ENCODE measurements at places on chromosomes 1 and 21. TPM values are rescaled to one million over a fixed set of nuclear protein-coding genes. Genes with fewer than 3 reads are reported as not detected.
A peak's percentile ranks its signal among the peaks of the same experiment; 100 is the strongest.

DNA sequence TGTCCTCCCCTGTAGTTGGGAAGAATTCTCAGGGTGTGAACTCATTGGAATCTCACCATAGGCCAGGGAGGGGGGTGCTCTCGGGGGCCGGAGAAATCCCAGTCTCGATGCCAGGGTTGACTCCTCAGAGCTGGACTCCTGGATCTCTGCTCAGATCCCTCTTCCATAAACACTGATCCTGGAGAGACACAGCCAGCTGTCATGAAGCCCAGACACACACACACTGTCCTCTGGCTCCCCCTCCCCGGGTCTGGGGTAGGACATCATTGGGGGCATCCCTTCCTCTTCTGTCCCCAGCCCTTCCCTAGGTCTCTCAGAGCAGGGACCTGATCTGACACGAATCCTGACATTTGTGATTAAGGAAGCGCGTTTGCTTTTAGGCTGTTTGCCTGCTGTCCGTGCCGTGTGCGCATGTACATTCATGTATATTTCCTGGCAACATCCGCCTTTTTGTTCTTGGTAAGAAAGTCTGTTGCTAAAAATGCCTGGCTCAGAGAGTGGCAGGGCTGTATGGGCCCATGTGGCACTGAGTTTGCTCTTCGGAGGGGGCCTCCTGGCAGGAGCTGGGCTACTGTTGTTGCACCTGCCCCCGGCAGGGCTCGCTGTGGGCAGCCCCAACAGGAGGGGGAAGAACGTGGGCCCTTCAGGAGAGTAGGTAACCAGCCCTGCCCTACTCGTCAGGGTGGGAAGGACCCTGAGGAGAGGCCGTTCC lies 45.4 kb upstream of the SELENON start:
- DNase-seq, result no peak

The SIPA1L2 gene
- 81.4 TPM for total RNA-seq

The HUNK gene
- 61.4 TPM for total RNA-seq

GRCh38 chr1:29508458-29509107 lies 272.3 kb downstream of the PTPRU start:
- no peak for DNase-seq

DNA sequence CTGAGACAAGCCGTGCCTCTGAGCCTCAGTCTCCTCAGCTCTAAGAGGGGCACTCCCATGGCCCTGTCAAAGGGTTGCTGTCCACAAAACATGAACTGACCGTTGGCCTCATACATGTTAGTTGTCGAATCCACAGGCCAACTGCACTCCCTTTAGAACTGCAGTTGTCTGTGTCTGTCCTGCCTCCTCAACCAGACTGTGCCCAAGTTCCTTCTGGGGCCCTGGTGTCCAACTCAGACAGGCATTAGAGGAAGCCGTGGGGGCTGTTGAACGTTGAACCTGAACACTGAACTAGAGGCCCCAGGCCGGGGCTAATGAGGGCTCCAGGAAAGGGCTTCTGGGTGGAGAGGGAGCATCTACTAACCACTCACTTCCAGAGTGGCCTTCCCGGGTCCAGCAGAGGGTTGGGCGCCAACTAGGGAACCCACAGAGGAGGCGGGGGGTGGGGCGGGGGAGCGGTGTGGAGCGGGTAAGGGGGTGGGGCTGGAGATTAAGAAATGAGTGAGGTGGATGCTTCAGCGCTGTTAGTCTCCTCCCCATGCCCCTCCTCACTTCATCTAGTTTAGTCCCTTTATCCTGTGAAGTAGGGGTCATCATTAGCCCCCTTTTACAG lies at the start of gene RAB42:
Gene RAB42 (plus strand): TSS at position 558 of the 613 bp plus-strand sequence. CDS start 247 bp downstream, outside the sequence.
- DNase-seq, result no peak

- no peak for DNase-seq
Observed at GRCh38 chr1:54070171-54070837, 16.9 kb downstream of the TCEANC2 start.

- no peak for DNase-seq
Observed at GRCh38 chr1:32199043-32199716, 1.2 kb upstream of the CCDC28B start.

The SHC1 gene
- 117 TPM for total RNA-seq

- no peak for DNase-seq
Observed at GRCh38 chr1:197763769-197764168, 11.5 kb downstream of the DENND1B start.

DNA sequence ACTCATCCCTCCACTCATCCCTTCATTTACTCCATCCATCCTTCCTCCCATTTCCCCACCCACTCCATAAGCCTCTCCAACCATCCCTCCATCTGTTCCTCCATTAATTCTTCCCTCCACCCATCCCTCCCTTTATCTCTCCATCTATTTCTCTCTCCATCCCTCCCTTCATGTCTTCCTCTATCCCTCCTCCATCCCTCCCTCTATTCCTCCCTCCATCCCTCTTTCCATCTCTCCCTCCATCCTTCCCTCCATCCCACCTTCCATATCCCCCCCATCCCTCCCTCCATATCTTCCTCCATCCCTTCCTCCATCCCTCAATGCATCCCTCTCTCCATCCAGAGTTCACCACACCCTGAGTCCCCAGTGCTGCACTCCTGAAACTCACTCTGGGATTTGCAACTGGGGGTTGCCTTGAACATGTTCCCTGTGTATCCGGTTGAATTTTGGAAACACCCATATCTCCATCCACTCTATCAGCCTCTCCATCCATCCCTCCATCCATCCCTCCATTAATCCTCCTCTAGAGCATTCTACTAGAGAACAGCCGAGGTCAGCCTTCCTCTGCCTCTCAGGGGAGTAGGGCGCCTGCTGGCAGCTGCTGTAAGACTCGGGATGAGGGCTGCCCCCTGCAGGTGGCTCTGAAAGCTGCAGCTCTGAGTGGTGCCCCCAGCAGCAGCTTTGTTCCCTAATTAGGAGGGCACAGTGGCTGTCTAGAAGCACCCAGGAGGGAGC lies 39.4 kb downstream of the ABCG1 start:
- DNase-seq, result peak; percentile 66

- no peak for DNase-seq
Observed at GRCh38 chr1:75317976-75318375, 183.8 kb downstream of the LHX8 start.

DNA sequence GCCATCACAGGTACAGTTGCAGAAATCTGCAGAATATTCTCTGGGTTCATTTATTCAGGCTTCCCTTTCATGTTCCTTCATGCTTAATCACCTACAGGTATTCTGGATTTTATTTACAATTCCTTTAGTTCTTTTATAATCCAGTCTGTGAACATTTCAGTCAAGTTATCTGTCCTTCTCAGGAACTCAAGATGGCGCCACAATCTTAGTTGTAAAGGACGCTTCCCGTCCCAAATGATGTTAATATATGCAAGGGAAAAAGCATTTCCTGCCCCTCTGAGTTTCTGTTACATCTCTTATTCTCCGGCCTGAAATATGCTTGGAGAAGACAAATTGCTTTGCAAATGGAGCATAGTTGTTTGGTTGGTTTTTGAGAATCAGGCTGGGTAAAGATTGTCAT lies 19.3 kb downstream of the F3 start:
- no peak for DNase-seq

GRCh38 chr1:217018648-217019047 lies 295.4 kb upstream of the ESRRG start:
- DNase-seq, result no peak

GRCh38 chr1:150282558-150282958 lies 204 bp downstream of the CIART start:
- peak; percentile 53 for DNase-seq

DNA sequence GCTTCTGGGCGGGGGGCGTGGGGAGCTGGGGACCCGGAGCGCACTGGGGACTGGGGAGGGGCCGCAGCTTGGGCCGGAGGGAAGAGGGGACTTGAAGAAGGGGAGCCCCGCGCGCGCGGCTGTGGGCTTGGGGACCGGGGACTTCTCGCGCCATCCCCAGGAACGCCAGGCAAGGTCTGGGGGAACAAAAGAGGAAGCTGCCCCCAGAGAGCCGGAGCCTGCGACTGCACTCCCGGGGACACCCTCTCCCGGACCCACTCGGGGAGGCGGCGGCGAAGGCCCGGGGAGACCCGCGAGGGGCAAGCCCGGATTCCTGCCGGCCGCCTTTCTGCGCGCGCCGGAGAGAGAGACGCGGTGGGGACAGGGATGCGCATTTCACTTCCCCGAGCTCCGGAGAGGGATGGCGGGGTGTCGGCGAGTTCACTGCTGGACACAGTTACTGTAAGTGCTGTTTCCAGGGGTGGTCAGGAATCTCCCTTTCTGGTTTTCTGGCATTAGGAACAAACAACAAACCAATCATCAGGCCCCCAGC lies 732 bp downstream of the ABCG1 start:
- DNase-seq, result no peak

DNA sequence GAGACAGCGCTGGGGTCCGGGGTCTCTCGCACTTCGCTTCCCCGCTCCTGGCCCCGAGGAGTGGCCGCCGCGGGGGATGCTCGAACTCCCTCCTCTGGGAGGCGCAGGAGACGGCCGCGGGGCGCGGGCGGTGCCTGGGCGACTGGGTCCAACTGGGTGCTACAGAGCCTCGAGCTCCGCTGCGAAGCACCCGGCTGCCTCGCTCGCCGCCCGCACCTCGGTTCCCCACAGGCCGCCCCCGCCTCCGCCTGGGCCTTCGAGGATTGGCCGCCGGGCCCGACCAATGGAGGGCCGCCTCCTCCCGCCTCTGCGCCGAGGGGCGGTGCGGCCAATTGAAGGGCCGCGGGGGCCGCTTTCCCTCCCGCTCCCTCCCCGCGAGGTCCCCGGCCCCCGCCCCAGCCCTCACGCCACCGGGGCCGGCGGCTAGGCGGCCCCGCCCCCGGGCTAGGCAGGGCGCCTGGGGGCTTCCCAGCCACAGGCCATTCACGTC lies at the start of gene CNN3:
Gene CNN3 (minus strand): TSS at position 196 of the 490 bp plus-strand sequence. CDS start 216 bp downstream, outside the sequence.
- peak; percentile 83 for DNase-seq

The WDR64 gene
- not detected for total RNA-seq

GRCh38 chr1:232223183-232223708 lies 406.7 kb downstream of the SIPA1L2 start:
- no peak for DNase-seq

The C1orf105 gene
- total RNA-seq, result 0.57 TPM

The DCST1 gene
- total RNA-seq, result not detected

DNA sequence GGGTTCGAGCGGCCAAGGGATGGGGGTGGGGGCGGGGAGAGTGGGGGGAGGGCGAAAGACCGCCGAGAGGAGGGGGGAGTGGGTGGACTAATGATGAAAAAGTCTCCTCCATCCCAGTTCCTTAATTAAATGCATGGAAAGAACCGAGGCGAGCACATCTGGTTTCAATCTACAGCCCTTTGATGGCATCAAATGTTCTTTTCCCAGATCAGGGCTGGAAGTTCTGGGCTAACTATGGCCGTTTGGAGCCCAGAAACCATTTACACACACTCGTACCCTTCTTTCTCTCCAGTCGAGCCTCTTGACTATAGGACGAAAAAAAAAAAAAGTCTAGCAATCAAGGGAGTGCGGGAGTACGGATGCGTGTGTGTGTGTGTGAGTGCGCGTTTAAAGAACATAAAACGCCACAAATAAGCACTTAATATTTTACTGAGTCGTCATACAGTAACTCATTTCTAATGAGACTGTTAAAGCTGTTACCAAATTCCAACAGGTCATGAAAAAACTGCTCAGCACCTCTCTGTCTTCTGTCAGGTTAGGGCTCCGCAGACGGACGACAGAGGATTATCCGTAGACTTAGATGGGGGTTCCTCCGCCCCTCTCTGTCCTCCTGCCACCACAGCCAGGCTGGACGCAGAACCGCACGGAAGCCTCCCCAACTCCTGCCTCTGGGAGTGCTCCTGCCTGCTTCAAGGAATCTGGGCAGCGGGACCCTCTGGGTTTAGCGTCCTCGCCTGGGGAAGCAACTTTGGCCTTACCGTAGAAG lies 2.1 kb upstream of the PRRX1 start:
- DNase-seq, result peak; percentile 38

DNA sequence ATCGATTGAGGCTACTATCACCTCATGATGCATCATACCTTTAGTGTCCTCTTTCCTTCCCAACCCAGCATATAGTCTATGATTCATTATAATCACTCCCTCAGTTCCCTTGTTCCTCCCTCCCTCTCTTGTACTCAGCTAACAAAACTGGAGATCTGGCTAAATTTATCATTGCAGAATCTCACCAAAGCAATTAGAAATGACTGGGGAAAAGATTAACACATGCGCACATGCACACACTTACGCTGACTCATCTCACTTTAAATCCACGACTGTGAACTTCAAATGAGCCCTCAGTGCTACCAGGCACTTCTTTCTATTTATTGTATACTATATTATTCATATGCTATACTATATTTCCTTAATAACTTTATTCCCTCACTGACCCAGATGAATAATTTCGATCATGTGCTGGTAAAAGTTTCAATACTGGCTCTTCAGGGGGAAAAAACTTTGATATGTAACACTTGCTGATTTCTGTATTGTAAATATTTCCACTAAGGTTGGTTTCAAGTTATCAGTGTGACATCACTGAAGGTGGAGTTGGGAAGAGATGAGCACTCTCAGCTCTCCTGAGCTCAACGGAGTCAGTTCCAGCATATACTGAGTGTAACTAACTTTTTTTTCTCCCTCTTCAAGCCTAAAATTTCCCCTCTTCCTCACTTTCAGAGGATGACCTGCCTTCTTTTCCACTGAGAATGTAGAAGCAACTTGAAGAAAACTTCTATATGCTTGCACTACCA lies 613.7 kb upstream of the B3GALT2 start:
- no peak for DNase-seq

GRCh38 chr1:39332828-39333227 lies 128.3 kb downstream of the MACF1 start:
- no peak for DNase-seq

DNA sequence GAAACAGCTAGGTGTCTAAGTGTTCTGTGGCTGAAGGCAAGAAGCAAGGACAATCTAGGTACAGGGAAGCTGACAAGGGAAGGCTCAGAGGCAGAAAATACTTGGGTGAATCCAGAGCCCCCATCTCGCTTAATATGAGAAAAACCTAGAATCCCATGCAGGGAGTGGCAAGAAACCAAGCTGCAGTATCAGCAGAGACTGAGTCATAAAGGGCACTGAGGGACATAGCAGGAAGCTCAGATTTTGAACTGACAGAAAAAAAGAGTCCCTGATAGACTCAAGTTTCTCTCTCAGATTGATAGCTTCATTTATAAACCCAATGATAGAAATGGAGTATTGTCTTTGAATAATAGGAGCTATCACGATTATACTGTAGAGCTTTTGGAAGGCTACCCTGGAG lies 77.3 kb upstream of the KCNJ15 start:
- DNase-seq, result no peak

The KIF1B gene
- total RNA-seq, result 66.1 TPM

Data from mesothelial cell of epicardium (in vitro differentiated cells).